ENCODE measurements at places on chromosomes 7 and 10. TPM values are rescaled to one million over a fixed set of nuclear protein-coding genes. Genes with fewer than 3 reads are reported as not detected.

- no peaks in the 10 kb centered on the region for H3K27me3 ChIP-seq
- no peak overlapping the region for H3K4me3 ChIP-seq
- no peak overlapping the region for H3K27ac ChIP-seq
- no peaks in the 10 kb centered on the region for H3K4me1 ChIP-seq
- DNase-seq: no peak
- no peaks in the 10 kb centered on the region for H3K36me3 ChIP-seq
Observed at GRCh38 chr10:22823109-22823508, 104.7 kb upstream of the ARMC3 start.

DNA sequence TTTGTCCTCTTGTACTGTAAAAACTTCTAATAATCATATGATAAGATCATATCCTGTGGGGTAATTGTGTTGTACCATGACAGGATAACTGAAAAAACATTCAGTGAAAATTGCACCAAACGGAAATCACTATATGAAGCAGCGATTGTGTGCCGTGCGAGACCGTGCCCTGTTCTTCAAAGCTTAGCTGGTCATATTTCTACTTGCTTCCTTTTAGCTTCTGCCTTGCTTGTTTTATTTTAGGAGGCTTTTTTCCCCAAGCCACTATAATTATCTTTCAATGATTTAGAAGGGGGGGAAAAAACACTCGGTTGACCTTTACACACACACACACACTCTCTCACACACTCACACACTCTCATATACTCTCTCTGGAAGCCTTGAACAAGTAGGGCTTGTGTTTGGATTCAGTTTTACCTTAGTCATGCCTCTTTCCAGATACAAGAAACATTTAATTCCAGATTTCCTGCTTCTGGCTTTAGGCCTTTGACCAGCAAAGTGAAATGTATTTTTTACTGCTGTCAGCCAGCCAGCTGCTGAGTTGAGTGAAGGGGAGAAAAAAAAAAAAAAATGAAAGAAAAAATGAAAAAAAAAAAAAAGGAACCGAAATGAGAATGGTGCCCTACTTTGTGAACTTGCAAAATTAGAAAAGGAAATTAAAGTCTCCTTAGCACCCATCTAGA is 181.4 kb downstream of the ARID5B start:
- no peaks in the 10 kb centered on the region for H3K27me3 ChIP-seq
- H3K36me3 ChIP-seq: peaks cover 57% of the 10 kb centered on the region
- peak overlapping the region; percentile 51 for H3K4me3 ChIP-seq

DNA sequence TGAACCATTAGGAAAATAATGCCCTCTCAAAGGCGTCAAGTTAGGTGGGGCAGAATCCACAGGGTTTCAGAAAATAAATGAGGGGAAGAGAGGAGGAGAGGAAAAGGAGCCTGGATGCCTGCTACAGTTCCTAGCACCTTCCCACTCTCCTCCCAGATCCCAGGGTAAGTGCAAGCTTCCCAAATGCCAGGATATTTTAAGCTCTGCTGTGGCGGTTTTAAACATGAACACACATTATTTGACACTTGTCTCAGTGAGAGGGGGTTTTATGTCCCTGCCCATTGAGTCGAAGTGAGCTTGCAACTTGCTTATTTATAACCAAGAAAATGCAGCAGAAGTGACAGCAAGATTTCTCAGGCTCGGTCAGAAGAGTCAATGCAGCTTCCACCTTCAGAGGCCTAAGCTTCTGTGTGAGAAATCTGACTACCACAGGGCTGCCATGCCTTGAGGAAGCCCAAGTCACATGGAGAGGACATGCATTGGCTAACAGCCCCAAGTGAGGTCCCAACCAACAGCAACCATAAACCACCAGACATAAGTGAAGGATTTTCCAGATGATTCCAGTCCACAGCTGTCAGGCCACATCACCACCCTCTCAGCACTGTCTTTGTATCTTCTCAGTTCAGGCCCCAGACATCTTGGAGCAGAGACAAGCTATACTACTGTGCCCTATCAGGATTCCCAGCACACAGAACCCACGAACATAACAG is 17.9 kb upstream of the BMPER start:
- H3K4me1 ChIP-seq: no peaks in the 10 kb centered on the region
- DNase-seq: no peak
- no peak overlapping the region for H3K4me3 ChIP-seq
- H3K36me3 ChIP-seq: no peaks in the 10 kb centered on the region

GRCh38 chr10:71309919-71310318 is 9.1 kb upstream of the SLC29A3 start:
- DNase-seq: no peak
- H3K4me1 ChIP-seq: peaks cover 3% of the 10 kb centered on the region
- H3K36me3 ChIP-seq: no peaks in the 10 kb centered on the region
- no peak overlapping the region for H3K4me3 ChIP-seq

Gene NUPR2
- total RNA-seq: not detected

Gene CLRN3
- total RNA-seq: not detected

Gene CTAGE4
- total RNA-seq: 2.2 TPM
